Peyer's patch (tissue), 4 donors: ENCODE measurements at places on chromosomes 7 and 10. TPM values are rescaled to one million over a fixed set of nuclear protein-coding genes. Genes with fewer than 3 reads are reported as not detected.

The PHYHIPL gene
- 11.6 TPM for total RNA-seq

The ZNF853 gene
- total RNA-seq = 8.3 TPM

The CSTF2T gene
- 16.5 TPM for total RNA-seq

The PRSS2 gene
- total RNA-seq = 191 TPM

The LEP gene
- not detected for total RNA-seq

The HECW1 gene
- 3.9 TPM for total RNA-seq

GRCh38 chr10:131737543-131738395, 163.0 kb upstream of the PPP2R2D start:
- peak; percentile 18 for DNase-seq
- no peaks in the 10 kb centered on the region for H3K4me1 ChIP-seq
- no peak overlapping the region for H3K27ac ChIP-seq
- no peak overlapping the region for H3K4me3 ChIP-seq
- H3K27me3 ChIP-seq = no peaks in the 10 kb centered on the region
- no peaks in the 10 kb centered on the region for H3K36me3 ChIP-seq

- H3K4me1 ChIP-seq = peaks cover 9% of the 10 kb centered on the region
- no peaks in the 10 kb centered on the region for H3K36me3 ChIP-seq
- H3K4me3 ChIP-seq = peak overlapping the region; percentile 93
- no peaks in the 10 kb centered on the region for H3K27me3 ChIP-seq
- peak overlapping the region; percentile 75 for H3K27ac ChIP-seq
Observed at GRCh38 chr10:119207713-119208552, 562 bp downstream of the GRK5 start.

DNA sequence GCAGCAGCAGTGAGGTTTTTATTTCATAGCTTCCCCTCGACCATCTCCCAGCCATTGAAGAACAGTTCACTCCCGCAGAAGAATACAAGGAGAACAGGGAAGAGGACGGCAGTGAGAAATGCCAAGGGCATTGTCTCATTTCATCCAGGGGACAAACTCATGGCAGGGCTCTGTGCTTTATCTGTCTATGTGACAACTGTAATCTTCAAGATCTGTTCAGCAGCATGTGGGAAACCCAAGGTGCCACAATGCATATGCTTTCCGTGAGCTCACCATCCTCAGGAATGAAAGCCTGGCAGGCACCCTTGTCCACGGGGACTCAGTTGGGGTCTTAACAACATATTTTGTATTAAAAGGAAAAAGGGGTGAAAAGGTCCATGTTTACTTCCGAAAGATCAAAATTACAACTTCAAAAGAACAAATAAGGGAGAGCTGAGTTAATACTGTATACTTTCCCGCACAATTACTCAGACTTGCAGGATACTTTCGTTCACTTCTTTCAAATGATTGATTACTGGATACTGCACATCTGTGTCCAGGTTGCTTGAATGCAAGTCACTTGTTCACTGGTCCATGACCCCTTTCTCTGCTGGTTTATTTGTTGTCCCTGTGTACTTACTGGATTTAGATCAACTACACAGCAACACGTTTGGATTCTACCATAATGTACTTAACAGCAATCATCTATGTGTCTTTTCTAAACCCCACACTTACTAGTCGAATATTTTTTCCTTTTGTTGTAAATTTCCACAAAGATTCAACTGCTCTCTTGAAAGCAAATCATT, 90.1 kb upstream of the ATP6V0A4 start:
- H3K4me3 ChIP-seq = no peak overlapping the region
- no peak for DNase-seq
- H3K27ac ChIP-seq = no peak overlapping the region
- H3K27me3 ChIP-seq = no peaks in the 10 kb centered on the region
- H3K36me3 ChIP-seq = no peaks in the 10 kb centered on the region
- no peaks in the 10 kb centered on the region for H3K4me1 ChIP-seq

- H3K27ac ChIP-seq = no peak overlapping the region
- H3K27me3 ChIP-seq = no peaks in the 10 kb centered on the region
- no peaks in the 10 kb centered on the region for H3K4me1 ChIP-seq
- H3K4me3 ChIP-seq = no peak overlapping the region
- DNase-seq = no peak
Observed at GRCh38 chr7:148611692-148612091, 21.1 kb downstream of the C7orf33 start.

DNA sequence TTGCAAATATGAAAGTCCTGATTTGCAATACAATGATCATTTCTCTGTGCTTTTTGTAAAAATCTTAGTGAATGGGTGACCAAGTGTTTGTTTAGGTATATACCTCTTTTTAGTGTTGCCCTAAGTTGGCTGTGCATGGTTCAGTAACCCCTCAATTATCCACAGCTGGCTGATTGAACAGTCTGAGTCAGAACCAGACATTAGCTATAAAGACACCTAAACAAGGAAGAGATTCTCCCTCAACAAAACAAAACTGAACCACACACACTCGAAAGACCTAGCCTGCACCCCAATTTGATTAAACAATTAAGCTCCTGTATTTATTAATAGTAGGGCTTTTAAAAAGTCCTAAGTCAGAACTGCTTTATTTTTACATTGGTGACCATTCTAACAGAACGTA, 2.8 kb downstream of the RSBN1L start:
- H3K4me3 ChIP-seq = no peak overlapping the region
- no peaks in the 10 kb centered on the region for H3K27me3 ChIP-seq
- no peaks in the 10 kb centered on the region for H3K36me3 ChIP-seq
- H3K4me1 ChIP-seq = no peaks in the 10 kb centered on the region
- DNase-seq = no peak

GRCh38 chr10:36640626-36641025, 484.8 kb upstream of the ANKRD30A start:
- no peak overlapping the region for H3K27ac ChIP-seq
- DNase-seq = no peak
- no peaks in the 10 kb centered on the region for H3K36me3 ChIP-seq

- no peak for DNase-seq
- H3K4me3 ChIP-seq = no peak overlapping the region
- H3K27me3 ChIP-seq = no peaks in the 10 kb centered on the region
- H3K4me1 ChIP-seq = no peaks in the 10 kb centered on the region
- H3K36me3 ChIP-seq = no peaks in the 10 kb centered on the region
Observed at GRCh38 chr7:130383187-130383980, 3.1 kb downstream of the CPA1 start.

- H3K4me1 ChIP-seq = no peaks in the 10 kb centered on the region
- H3K27ac ChIP-seq = no peak overlapping the region
- no peaks in the 10 kb centered on the region for H3K27me3 ChIP-seq
- DNase-seq = no peak
- no peaks in the 10 kb centered on the region for H3K36me3 ChIP-seq
Observed at GRCh38 chr7:70637726-70638125, 494.2 kb upstream of the GALNT17 start.

- H3K4me1 ChIP-seq = no peaks in the 10 kb centered on the region
- no peak for DNase-seq
- no peaks in the 10 kb centered on the region for H3K27me3 ChIP-seq
Observed at GRCh38 chr10:77618117-77618516, 19.5 kb downstream of the KCNMA1 start.

GRCh38 chr7:33998476-33998875, 93.1 kb downstream of the BMPER start:
- no peaks in the 10 kb centered on the region for H3K27me3 ChIP-seq
- no peaks in the 10 kb centered on the region for H3K36me3 ChIP-seq
- no peaks in the 10 kb centered on the region for H3K4me1 ChIP-seq
- no peak overlapping the region for H3K4me3 ChIP-seq
- H3K27ac ChIP-seq = no peak overlapping the region

DNA sequence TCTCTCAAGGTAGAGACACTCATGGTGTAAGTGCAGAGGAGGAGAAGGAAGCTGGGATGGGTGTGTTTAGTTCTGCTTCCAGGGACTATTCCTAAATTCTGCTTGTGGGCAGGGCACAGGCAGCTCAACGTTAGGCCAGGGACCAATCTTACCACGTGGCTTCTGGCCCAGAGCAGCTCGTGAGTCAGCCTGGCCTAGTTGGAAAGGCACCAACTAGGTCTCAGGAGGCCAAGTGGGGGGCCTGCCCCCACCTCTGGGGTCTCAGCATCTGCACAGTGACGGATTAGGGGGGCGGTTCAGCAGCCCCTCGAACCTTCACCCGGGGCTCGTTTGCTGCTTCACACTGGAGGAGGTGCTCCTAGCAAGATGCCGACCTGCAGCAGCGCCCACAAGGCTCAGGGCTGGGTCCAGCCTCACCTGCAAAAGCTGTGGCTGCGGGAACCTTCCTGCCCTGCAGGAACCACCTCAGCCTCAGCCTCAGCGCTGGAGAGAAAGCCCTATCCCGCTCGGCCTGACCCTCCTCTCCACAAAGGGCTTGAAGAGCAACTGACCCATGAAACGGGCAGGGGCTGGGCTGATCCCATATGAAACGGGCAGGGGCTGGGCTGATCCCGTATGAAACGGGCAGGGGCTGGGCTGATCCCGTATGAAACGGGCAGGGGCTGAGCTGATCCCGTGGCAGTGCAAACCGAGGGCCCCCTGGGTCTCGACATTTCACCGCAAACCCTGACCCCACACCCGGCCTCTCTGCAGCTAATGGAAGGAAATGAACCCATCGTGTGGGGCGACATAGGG, 447.4 kb downstream of the DNAJB6 start:
- no peak overlapping the region for H3K27ac ChIP-seq
- no peak for DNase-seq
- no peak overlapping the region for H3K4me3 ChIP-seq
- no peaks in the 10 kb centered on the region for H3K36me3 ChIP-seq

- no peak overlapping the region for H3K4me3 ChIP-seq
- H3K27ac ChIP-seq = no peak overlapping the region
- DNase-seq = no peak
- H3K36me3 ChIP-seq = no peaks in the 10 kb centered on the region
- H3K27me3 ChIP-seq = no peaks in the 10 kb centered on the region
Observed at GRCh38 chr7:46744957-46745706, 824.1 kb upstream of the IGFBP3 start.

DNA sequence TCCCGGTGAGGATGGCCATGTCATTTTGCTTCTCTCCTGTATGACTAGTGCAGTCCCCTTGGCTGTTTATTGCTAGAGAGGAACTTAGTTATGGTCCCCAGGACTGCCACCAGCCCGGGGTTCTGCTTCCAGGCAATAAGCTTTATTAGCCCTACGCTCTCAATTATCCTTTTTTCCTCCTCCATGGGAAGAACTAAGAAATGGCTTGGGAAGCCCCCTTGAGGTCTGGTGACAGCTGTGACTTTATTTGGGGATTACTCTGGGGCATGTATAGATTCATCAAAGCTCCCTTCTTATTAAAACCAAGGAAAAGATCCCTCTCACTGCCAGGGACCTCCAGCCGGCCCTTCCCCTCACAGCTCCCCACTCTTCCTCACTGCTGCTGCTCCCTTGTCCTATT, 155.2 kb upstream of the INSYN2A start:
- H3K36me3 ChIP-seq = no peaks in the 10 kb centered on the region
- no peaks in the 10 kb centered on the region for H3K4me1 ChIP-seq

GRCh38 chr10:17025444-17026295, 103.9 kb downstream of the CUBN start:
- H3K4me1 ChIP-seq = no peaks in the 10 kb centered on the region
- H3K27ac ChIP-seq = peak overlapping the region; percentile 27
- no peaks in the 10 kb centered on the region for H3K36me3 ChIP-seq
- no peak overlapping the region for H3K4me3 ChIP-seq
- no peaks in the 10 kb centered on the region for H3K27me3 ChIP-seq

GRCh38 chr10:127492607-127493250, 56.4 kb upstream of the NPS start:
- H3K4me3 ChIP-seq = no peak overlapping the region
- no peaks in the 10 kb centered on the region for H3K36me3 ChIP-seq
- DNase-seq = no peak
- no peaks in the 10 kb centered on the region for H3K27me3 ChIP-seq
- H3K4me1 ChIP-seq = no peaks in the 10 kb centered on the region

DNA sequence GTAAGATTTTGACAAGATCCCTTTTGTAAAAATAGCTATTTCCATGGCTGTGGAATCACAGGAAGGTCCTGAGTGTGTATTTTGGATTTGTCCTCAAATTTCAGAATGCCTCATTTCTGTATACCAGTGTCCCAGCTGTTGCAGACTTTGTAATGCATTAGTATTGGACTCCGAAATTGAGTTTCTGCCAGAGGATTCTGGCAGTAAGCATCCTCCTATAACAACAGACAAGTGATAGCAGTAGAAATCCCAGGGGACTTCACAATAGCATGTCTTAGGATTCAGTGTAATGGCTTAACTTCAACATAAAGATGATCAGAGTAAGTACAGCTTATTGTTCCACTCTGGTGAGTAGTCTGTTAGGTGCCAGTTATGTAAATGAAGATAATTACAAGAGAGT, 104.6 kb downstream of the FOXP2 start:
- H3K27ac ChIP-seq = no peak overlapping the region
- H3K4me1 ChIP-seq = no peaks in the 10 kb centered on the region
- H3K4me3 ChIP-seq = no peak overlapping the region

DNA sequence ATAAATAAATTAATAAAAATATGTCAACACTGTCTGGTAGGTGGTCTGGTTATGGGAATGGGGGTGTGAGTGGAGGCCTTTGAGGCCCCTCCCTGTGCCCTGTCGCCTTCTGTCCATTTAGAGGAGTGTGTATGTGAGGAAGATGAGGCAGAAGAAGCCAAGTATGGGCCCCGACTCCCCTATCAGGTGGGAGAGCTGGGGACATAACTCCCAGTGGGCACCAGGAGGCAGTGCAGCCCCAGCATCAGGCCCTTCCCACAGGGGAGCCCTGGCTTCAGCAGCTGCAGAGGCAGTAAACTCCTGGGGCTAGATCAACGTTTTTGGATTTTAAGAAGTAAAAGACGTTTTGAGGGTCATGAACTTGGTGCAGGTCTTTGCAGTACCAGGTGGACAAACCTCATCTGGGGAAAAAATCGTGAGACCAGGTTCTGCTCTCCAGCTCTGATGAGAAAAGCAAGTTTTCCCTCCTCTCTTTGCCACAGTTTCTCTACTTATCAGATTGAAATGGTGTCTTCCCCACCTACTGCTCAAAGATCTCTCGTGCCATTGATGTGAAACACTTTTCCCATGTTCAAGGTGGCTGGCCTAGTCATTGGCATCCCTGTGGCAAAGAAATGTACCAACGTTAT, 167.8 kb upstream of the EEPD1 start:
- H3K27ac ChIP-seq = no peak overlapping the region
- H3K27me3 ChIP-seq = no peaks in the 10 kb centered on the region
- H3K4me3 ChIP-seq = no peak overlapping the region
- no peaks in the 10 kb centered on the region for H3K4me1 ChIP-seq
- no peaks in the 10 kb centered on the region for H3K36me3 ChIP-seq

- peak overlapping the region; percentile 84 for H3K27ac ChIP-seq
- no peaks in the 10 kb centered on the region for H3K27me3 ChIP-seq
- H3K4me3 ChIP-seq = peak overlapping the region; percentile 88
- H3K4me1 ChIP-seq = no peaks in the 10 kb centered on the region
- DNase-seq = peak; percentile 69
- H3K36me3 ChIP-seq = peaks cover 8% of the 10 kb centered on the region
Observed at GRCh38 chr10:113854761-113855588, 514 bp downstream of the NHLRC2 start.

DNA sequence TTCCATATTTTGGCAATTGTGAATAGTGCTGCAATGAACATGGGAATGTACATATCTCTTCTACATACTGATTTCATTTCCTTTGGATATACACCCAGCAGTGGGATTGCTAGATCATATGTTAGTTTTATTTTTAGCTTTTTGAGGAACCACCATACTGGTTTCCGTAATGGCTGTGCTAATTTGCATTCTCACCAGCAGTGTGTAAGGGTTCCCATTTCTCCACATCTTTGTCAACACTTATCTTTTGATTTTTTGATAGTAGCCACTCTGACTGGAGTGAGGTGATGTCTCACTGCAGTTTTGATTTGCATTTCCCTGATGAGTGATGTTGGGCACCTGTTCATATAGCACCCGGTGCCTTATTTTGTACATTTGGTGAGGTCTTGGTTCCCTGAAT, 519.6 kb downstream of the REEP3 start:
- H3K27ac ChIP-seq = no peak overlapping the region
- no peaks in the 10 kb centered on the region for H3K27me3 ChIP-seq
- DNase-seq = no peak

GRCh38 chr7:139618482-139619366, 95.2 kb downstream of the CLEC2L start:
- no peaks in the 10 kb centered on the region for H3K27me3 ChIP-seq
- no peaks in the 10 kb centered on the region for H3K4me1 ChIP-seq
- H3K27ac ChIP-seq = no peak overlapping the region
- H3K36me3 ChIP-seq = peaks cover 58% of the 10 kb centered on the region
- no peak overlapping the region for H3K4me3 ChIP-seq
- no peak for DNase-seq
